ENCODE measurements at places on chromosomes 11 and 22.

- DNase-seq, result no peak
Measured at GRCh38 chr11:119891055-119891768, 162.2 kb upstream of the NECTIN1 start.

DNA sequence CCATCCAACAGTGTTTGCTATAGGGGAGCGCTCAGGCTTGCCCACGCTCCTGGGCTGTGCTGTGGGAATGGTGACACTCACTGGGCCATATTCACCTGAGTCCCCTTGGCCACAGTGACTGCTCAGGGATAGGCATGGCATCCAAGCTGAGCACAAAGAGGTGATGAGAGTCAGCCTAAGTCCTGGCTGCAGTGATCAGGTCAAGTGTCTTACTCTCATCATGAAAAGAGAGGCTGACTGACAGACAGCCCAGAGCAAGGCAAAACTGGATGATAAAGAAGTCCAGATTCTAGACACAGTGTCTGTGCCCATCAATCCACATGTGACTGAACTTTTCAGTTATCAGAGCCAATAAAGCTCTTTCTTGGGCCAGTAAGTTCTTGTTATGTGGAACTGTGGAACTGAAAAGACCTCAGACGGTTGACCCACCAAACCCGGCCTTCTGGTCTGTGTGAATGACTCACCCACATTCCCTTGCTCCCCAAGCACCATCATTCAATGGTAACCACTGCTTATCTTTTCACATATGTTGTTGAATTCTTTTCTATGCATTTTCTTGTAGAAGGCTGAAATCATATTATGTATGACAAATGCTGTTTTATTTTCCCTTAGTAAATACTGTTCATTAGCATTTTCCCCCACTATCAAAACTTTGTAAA is 43.2 kb upstream of the YPEL1 start:
- DNase-seq, result no peak

DNA sequence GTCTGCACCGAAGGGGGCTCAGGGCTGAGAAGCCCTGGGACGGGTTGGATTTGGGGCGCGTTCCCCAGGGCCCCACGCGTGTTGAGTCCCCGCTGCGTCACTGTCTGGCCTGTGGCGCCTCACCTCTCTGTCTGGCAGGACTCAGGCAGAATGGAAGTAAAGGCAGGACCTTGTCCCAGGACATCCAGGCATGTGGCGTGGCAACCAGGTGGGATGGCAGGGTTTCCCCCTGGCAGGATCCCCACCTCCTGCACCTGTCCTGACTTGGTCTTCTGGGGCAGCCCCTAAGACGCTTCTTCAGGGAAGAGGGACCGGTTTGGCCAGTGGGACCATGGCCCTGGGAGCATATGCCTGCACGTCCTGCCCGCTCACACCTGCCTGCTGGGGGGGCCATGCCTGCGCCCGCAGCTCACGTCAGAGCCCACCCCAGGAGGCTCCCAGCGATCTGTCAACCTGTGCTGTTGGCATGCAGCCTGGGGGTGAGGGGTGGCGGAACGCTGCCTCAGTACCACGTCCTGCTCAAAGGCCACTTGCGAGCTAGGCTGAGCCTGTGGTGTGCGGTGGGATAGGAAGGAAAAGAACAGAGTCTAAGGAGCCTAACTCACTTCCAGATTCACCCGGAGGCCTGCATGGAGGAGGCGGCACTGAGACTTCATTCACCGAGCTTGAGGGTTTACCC is 72.7 kb downstream of the KCNQ1 start:
- DNase-seq, result no peak

- no peak for DNase-seq
Measured at GRCh38 chr11:74970852-74971395, 17.8 kb upstream of the NEU3 start.

GRCh38 chr11:79200398-79201070 is 240.3 kb downstream of the TENM4 start:
- DNase-seq, result no peak

DNA sequence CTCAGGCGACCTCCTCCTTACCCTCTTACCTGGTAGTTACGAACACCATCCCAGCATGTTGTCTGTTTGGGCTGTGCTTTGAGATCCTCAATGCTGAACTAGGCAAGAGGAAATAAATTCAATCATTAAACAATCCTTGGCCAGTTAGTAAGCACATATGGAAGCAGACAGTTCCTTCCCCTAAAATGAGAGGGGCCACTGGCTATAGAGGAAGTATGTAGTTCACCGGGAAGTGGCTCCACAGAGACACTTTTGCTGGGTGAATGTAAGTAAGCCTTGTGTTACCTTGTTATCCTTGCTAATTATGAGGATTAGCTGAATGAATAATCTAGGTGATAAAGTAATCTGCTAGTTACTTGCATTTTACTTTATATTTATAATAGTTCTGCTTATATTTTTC is 2.9 kb downstream of the THYN1 start:
- DNase-seq, result no peak

- no peak for DNase-seq
Measured at GRCh38 chr22:31022516-31022915, 53.5 kb downstream of the TUG1 start.

- peak; percentile 65 for DNase-seq
Measured at GRCh38 chr11:118928101-118928869, 2.6 kb upstream of the BCL9L start.

DNA sequence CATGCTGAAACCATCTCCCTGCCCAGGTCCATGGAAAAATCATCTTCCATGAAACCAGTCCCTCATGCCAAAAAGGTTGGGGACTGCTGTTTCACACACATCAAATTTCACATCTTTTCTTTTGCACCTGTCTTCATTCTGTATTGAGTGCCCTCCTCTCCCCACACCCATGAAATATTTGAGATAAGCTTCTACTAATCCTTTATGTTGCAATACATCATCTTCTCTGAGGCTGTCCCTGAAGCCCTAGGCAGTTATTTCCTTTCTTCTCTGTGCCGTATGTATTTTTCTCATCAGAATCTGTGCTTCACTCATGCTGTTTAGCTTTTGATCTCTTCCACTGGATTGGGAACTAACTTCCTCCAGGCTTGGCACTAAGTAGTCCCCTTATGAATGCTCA is 40.0 kb upstream of the RRM1 start:
- DNase-seq, result no peak

GRCh38 chr22:38246692-38247091 is 26.1 kb downstream of the TMEM184B start:
- no peak for DNase-seq
